ENCODE measurements at places on chromosomes 1 and 21.

DNA sequence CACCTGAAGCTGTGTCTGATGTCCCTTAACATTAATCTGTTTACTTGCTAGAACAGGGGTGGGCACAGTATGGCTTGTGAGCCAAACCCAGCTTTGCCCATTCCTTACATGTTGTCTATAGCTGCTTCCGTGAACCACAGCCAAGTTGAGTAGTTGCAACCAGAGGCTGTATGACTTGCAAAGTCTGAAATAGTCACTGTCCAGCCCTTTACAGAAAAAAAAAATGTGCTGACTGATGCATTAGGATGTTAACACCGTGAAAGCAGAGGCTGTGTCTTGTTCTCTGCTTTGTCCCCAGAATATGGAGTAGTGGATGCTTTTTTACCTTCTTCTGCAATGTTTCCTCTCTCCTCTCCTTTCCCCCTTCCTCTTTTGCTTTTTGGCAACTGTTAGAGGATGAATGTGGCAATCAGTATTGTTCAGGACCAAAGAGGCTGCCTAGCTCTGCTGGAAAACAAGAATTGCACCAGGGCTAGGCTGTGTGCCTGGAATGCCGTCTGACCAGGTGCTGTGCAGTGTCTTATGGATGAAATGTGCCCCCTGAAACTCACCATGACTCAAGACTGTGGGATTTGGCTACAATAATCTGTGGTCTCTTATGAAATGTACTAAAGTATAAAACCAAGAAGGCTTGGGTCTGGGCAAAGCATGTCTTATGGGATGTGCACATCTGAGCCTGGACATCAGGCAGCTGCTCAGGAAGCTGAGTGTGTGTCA, 79.6 kb upstream of the GCLM start:
- peak; percentile 87 for DNase-seq

DNA sequence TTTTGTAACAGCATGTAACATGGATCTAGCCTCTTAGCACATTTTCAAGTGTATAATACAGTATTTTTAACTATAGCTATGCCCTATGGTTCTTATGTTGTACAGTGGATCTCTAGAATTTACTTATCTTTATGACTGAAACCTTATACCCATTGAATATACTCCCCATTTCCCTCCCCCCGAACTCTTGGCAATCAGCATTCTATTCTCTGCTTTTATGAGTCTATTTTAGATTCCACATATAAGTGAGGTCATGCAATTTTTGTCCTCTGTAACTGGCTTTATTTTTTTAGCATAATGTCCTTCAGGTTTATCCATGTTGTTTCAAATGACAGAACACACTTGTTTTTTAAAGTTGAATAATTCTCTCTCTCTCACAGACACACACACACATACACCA, 3.1 kb upstream of the GBP6 start:
- no peak for DNase-seq

DNA sequence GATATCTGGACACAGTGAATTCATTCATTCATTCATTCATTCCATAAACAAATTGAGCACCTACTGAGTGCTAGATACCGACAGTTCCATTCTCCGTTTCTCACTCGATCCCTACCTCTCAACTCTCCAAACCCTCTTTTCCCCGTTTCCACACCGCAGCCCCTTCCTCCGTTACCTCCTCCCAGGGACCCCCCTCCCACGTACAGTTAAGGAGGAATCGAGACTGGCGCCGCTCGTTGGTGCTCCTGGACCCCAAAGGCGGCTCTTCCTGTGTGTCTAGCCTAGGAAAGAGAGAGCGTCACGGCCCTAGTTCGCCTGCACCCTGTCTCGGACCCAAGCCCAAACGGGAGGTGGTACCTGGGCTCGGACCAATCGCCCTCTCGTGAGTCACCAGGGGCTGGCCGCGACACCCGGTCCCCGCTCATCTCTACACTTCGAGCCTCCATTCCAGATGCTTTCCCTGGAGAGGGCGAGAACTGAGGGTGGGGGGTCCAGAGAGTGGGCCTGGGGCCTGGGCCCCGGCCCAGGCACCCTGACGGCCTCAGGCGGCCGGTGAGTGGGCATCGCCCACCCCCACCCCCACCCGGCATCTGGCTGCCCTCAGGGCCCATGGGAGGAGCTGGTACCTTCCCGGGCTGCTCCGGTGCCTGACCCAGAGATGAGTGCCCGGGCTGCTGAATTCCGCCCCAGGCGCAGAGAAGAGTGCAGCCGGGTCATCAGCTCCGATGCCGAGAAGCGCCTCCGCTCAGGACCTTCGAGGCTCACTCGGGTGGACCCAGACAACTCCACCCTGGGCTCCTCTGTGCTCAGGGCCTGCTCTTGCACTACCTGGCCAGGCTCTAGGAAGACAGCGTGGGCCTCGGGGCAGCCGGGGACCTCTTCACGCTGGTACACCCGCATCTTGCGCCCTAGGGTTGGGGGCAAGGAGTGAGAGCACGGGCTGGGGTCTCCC, 4.9 kb downstream of the ARHGEF19 start:
- DNase-seq: peak; percentile 77

GRCh38 chr1:8249838-8250237, 68.1 kb upstream of the SLC45A1 start:
- DNase-seq: no peak

- no peak for DNase-seq
These were observed 4.0 kb downstream of the CD247 start for GRCh38 chr1:167514288-167514687.

DNA sequence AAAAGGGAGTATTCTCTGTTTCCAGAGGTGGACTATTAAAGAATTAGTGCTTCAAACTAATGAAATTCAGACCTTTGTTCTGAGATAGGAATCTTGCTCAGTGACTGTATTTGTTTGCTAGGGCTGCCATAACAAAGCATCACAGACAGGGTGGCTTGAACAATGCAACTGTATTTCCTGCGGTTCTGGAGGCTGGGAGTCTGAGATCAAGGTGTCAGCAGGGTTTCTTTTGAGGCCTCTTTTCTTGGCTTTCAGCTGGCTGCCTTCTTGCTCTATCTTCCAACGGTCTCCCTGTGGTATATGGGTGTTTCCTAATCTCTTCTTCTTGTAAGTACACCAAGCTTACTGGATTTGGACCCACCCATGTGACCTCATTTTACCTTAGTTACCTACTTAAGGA, 264.6 kb upstream of the PROX1 start:
- no peak for DNase-seq

DNA sequence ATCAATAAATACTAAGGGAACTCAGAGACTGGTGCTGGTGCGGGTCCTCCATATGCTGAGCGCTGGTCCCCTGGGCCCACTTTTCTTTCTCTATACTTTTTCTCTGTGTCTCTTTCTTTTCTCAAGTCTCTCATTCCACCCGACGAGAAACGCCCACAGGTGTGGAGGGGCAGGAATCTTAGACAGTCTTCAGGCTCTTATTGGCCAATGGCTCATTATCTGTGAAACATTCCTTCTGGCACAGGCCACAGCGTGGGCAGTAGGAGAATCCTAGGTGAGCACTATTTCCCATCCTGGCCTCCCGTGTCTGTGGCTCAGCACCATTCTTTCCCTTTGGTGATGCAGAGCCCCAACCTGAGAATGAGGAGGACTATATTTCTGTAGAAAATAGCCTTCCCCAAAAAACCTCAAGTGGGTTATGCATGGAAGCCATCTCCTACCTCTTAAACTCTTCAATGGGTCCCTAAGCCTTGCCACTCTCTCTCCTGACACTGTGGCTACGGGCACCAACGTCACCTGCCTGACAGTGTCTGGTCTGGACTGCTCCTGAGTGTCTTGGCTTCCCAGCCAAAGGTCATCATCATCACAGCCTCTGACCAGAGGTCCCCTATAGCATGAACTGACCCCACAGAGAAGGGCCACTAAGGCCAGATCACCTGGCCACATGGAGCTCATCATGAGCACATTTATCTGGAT, 6.2 kb upstream of the SLAMF1 start:
- DNase-seq: no peak

DNA sequence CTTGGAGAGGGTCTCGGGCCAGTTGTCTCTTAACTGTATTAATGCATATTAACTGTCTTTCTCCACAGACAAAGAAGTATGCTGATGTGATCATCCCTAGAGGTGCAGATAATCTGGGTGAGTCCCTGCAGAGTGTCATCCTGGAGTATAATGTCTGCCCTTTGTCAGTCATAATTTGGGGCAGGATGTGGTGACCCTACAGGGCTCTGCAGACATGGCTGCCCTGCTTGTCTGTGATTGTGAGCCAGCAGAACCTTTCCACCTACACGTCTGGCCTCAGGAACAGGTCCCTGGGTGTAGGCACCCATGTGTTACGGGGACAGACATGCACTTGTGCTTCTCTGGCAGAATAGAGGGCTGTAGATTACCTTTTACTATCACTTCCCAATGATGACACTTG, 78.4 kb downstream of the UCK2 start:
- DNase-seq: no peak

- no peak for DNase-seq
These were observed 30.2 kb upstream of the CLDN14 start for GRCh38 chr21:36509973-36510664.

DNA sequence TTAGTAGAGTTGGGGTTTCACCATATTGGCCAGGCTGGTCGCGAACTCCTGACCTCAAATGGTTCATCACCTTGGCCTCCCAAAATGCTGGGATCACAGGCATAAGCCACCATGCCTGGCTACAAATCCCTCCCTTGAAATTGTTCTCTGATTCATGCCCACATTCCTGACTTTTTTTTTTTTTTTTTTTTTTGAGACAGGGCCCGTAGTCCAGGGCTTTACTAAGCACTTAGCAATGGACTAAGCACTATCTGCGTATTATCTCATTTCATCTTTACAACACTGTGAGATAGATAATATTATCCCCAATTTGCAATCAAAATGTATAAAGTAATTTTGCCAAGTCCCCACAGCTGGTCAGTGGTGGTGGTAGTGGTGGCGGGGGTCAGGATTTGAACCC, 58.9 kb downstream of the VWA5B1 start:
- DNase-seq: peak; percentile 51

DNA sequence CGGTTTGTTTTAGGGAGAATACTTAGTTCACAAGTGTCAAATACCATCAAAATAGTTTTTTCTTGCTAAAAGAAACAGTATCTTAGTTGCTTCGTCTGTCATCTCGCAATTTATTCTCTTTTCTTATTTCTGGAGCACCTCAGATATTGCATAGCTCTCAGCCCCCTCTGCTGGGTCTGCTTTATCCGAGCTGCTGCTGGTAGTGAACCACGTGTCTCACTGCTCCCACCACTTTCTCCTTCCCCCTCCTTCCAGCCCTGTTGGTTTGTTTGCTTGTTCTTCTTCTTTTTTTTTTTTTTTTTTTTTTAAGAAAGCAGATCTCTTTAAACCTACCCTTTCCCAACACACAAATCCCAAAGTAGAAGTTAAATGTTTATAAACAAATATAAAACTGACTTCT, 170.8 kb downstream of the EDEM3 start:
- DNase-seq: no peak

- peak; percentile 79 for DNase-seq
These were observed 28.8 kb downstream of the PADI6 start for GRCh38 chr1:17400725-17401341.

- DNase-seq: peak; percentile 72
These were observed 4.8 kb upstream of the GNB1 start for GRCh38 chr1:1895456-1896336.

GRCh38 chr1:74767490-74767889, 34.5 kb downstream of the TYW3 start:
- no peak for DNase-seq

GRCh38 chr1:27885621-27886352, 13.4 kb downstream of the THEMIS2 start:
- DNase-seq: no peak

- no peak for DNase-seq
These were observed 52.8 kb upstream of the FOXD3 start for GRCh38 chr1:63269571-63269970.

Data from osteoblast (primary cell).